ENCODE measurements at places on chromosomes 6 and 20.

DNA sequence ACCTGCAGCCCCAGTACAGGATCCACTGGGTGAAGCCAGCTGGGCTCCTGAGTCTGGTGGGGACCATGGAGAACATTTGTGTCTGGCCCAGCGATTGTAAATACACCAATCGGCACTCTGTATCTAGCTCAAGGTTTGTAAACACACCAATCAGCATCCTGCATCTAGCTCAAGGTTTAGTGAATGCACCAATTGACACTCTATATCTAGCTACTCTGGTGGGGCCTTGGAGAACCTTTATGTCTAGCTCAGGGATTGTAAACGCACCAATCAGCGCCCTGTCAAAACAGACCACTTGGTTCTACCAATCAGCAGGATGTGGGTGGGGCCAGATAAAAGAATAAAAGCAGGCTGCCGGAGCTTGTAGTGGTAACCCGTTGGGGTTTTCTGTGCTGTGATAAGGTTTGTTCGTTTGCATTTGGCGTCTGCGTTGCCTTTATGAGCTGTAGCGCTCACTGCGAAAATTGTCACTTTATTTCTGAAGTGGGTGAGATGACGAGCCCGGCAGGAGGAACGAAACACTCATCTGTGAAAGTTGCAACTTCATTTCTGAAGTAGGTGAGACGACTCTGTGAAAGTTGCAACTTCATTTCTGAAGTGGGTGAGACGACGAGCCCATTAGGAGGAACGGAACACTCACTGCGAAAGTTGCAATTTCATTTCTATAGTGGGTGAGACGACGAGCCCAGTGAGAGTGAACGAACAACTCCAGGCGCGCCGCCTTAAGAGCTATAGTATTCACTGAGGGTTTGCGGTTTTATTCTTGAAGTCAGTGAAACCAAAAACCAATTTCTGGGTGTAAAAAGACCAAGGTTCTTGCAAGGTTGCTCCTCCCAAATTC is 31.1 kb downstream of the SERPINB6 start:
- no peaks in the 10 kb centered on the region for H3K27me3 ChIP-seq
- H3K36me3 ChIP-seq: peaks cover 1% of the 10 kb centered on the region
- DNase-seq: no peak
- peaks cover 21% of the 10 kb centered on the region for H3K4me1 ChIP-seq

DNA sequence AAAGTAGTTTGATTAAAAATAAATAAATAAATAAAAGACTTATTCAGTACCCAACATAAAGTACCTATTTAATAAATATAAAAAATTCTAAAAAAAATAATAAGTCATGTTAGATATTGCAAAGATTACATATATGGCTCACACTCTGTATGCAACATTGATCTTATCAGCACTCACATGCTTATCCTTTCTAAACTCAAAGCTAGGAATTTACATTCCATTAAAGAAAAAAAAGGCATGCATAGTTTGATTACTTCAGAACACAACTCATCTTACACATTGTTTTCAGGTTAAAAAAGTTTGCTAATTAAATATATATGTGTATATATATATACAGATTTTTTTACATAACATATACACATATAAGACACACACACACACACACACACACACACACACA is 96.4 kb downstream of the FILIP1 start:
- DNase-seq: no peak
- H3K36me3 ChIP-seq: no peaks in the 10 kb centered on the region
- peaks cover 5% of the 10 kb centered on the region for H3K4me1 ChIP-seq
- H3K27ac ChIP-seq: no peak overlapping the region
- no peaks in the 10 kb centered on the region for H3K27me3 ChIP-seq

DNA sequence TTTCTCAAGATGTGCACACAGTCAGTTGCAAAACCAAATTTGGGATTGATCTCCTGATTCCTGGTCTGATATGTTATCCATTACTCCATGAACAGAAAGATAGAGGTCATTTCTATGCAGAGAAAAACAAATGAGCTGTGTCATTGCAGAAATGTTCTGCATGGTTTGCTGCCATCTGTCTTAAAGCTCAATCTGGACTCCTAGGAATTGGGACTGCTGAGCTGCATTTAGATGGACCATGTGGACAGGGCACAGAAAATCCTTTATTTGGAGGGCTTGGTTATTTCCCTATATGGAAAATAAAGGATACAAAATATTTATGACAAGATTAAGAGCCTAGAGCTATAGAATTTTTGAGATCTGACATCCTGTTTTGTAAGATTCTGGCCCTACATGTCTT is 91.3 kb downstream of the ADGRB3 start:
- no peak overlapping the region for H3K27ac ChIP-seq
- H3K4me3 ChIP-seq: no peak overlapping the region

DNA sequence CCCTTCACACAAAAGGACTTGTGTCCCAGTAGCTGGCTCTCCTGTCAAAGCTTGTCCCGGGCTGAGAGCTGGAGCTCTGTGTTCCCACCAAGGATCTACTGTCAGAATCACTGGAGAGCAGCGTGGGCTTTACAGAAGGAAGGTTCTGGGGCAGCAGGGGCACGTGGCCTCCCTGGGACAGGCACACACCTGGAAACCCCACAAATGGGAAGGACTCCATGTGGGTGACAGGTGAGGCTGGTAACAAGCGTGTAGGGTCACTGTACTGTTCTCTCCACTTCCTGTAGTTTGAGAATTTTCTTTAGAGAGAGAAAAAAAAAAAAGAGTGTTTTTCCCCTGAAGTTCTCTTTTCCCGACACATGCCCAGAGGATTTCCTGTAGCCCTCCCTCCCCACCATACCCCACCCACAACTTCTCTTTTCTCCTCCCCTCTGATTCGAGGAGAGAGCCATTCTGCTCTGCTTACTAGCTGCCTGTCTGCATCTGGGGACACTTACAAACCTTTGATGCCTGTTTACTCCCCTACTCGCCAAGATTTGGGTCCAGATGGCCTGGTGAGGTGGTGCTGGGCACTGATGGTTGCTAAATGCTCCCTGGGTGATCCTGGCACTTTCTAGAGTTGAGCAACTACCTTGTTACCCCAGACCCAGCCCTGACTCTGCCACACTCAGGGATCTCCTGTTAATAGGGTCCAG is 84.1 kb upstream of the SIRPA start:
- H3K36me3 ChIP-seq: no peaks in the 10 kb centered on the region
- peak overlapping the region; percentile 71 for H3K27ac ChIP-seq
- H3K4me1 ChIP-seq: peaks cover 11% of the 10 kb centered on the region
- no peak overlapping the region for H3K4me3 ChIP-seq
- peaks cover 55% of the 10 kb centered on the region for H3K27me3 ChIP-seq

- H3K4me3 ChIP-seq: no peak overlapping the region
- H3K27ac ChIP-seq: no peak overlapping the region
- DNase-seq: no peak
Observed at GRCh38 chr6:129667621-129668020, 42.4 kb downstream of the ARHGAP18 start.

DNA sequence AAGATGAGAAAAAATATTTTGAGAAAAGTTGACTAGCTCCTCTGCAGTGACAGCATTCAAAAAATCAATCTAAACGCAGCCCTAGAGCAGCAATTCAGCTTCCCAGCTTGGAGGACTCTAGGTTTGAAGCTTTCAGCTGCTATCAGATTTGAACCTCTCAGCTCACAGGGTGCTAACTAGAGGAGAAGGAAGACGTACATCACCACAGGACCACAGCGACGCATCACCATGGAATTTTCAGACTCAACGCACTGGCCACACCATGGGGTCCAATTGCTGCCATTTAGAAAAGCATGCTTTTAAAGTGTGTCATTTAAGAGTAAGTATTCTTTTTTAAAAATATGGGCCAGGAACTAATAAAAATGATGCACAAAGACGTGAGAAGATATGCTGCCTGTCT is 45.0 kb upstream of the FUCA2 start:
- H3K36me3 ChIP-seq: peaks cover 7% of the 10 kb centered on the region
- H3K4me1 ChIP-seq: peaks cover 28% of the 10 kb centered on the region
- no peak overlapping the region for H3K4me3 ChIP-seq
- no peak for DNase-seq

GRCh38 chr6:114220241-114220640 is 122.6 kb downstream of the HS3ST5 start:
- H3K36me3 ChIP-seq: no peaks in the 10 kb centered on the region
- DNase-seq: no peak
- H3K27ac ChIP-seq: no peak overlapping the region
- H3K4me3 ChIP-seq: no peak overlapping the region
